A673 (cell line): ENCODE measurements at places on chromosomes 1 and 21. TPM values are rescaled to one million over a fixed set of nuclear protein-coding genes. Genes with fewer than 3 reads are reported as not detected.

The GSTM1 gene
- total RNA-seq: 166 TPM in 2 replicates

The LRRC8C gene
- 5.6 and 6.9 TPM in 2 replicates for total RNA-seq

GRCh38 chr1:99579691-99580172 lies 66.2 kb upstream of the PALMD start:
- H3K36me3 ChIP-seq: no peaks in the 10 kb centered on the region
- H3K4me1 ChIP-seq: no peaks in the 10 kb centered on the region
- no peak overlapping the region for H3K4me3 ChIP-seq
- H3K27me3 ChIP-seq: peaks cover 6% of the 10 kb centered on the region
- no peak overlapping the region for H3K27ac ChIP-seq

GRCh38 chr1:243397613-243398321 lies 141.9 kb downstream of the SDCCAG8 start:
- H3K4me1 ChIP-seq: no peaks in the 10 kb centered on the region
- DNase-seq: no peak
- no peak overlapping the region for H3K4me3 ChIP-seq
- H3K27me3 ChIP-seq: no peaks in the 10 kb centered on the region
- H3K27ac ChIP-seq: no peak overlapping the region

DNA sequence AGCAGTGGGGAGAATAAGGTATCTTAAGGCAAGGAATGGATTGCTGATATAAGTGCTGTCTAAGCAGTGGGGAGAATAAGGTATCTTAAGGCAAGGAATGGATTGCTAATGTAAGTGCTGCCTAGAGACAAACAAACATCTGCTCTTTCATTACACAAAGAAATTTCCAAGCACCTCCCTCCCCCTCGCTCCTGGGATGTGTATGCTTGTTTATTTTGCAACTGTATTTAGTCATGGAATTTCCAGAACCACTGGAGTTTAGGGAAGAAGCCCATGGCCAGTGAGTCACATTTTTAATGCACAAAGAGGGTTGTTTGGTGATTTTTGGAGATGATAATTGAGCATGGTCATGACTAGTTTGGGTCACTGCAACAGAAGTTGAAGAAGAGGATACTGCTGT lies 21.5 kb downstream of the PDPN start:
- no peak overlapping the region for H3K27ac ChIP-seq
- no peaks in the 10 kb centered on the region for H3K4me1 ChIP-seq
- no peaks in the 10 kb centered on the region for H3K27me3 ChIP-seq
- H3K36me3 ChIP-seq: peaks cover 2% of the 10 kb centered on the region

DNA sequence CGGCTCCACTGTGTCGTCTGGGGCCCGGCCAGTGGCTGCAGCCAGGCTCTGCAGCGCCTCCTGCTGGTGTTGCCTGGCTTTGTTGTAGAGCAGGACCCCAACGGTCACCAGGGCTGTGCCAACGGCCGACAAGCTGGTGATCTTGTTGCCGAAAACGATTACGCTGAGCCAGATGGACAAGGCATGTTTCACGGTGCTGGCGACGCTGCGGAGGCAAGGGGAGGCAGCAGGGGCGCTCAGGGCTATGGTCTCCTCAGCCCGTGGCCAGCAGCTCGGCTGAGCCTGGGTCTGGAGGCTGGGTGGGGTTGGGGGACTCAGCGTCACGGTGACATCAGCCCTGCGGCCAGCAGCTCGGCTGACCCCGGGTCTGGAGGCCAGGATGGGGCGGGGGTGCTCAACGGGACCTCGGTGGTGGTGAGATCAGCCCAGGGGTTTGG lies 7.0 kb upstream of the CDK11B start:
- peaks cover 10% of the 10 kb centered on the region for H3K4me1 ChIP-seq
- peak; percentile 41 for DNase-seq
- H3K36me3 ChIP-seq: peaks cover 29% of the 10 kb centered on the region
- no peak overlapping the region for H3K4me3 ChIP-seq
- H3K27me3 ChIP-seq: no peaks in the 10 kb centered on the region

GRCh38 chr1:36322041-36322785 lies 1.2 kb downstream of the EVA1B start:
- no peaks in the 10 kb centered on the region for H3K27me3 ChIP-seq
- DNase-seq: no peak
- H3K4me1 ChIP-seq: peaks cover 12% of the 10 kb centered on the region
- no peaks in the 10 kb centered on the region for H3K36me3 ChIP-seq

- no peak overlapping the region for H3K4me3 ChIP-seq
- no peak for DNase-seq
- no peak overlapping the region for H3K27ac ChIP-seq
- peaks cover 6% of the 10 kb centered on the region for H3K27me3 ChIP-seq
- peaks cover 7% of the 10 kb centered on the region for H3K36me3 ChIP-seq
- H3K4me1 ChIP-seq: peaks cover 8% of the 10 kb centered on the region
These were observed 2.4 kb downstream of the ZMYND12 start for GRCh38 chr1:42453386-42453785.

- H3K36me3 ChIP-seq: no peaks in the 10 kb centered on the region
- no peaks in the 10 kb centered on the region for H3K27me3 ChIP-seq
- peaks cover 22% of the 10 kb centered on the region for H3K4me1 ChIP-seq
- H3K4me3 ChIP-seq: no peak overlapping the region
- DNase-seq: no peak
- H3K27ac ChIP-seq: no peak overlapping the region
These were observed 245.4 kb downstream of the NPHP4 start for GRCh38 chr1:5746611-5747425.

DNA sequence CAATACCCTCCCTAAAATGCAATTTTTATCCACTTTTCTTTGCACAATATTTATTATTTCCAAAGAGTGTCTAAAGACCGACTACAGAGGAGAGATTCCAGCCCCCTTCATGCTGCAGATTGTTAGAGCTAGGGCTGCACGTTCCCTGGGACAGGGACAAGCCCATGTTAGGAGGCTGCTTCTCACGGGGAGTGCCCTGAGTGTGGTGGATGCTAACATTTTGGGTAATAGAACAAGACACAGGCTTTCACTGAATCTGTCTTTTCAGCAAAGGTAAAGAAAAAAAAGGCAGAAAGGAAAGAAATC lies 125.4 kb downstream of the RIPK4 start:
- no peaks in the 10 kb centered on the region for H3K27me3 ChIP-seq
- no peaks in the 10 kb centered on the region for H3K36me3 ChIP-seq
- H3K27ac ChIP-seq: no peak overlapping the region
- no peaks in the 10 kb centered on the region for H3K4me1 ChIP-seq
